ENCODE measurements at places on chromosomes 4 and X. TPM values are rescaled to one million over a fixed set of nuclear protein-coding genes. Genes with fewer than 3 reads are reported as not detected.
A peak's percentile ranks its signal among the peaks of the same experiment; 100 is the strongest.

DNA sequence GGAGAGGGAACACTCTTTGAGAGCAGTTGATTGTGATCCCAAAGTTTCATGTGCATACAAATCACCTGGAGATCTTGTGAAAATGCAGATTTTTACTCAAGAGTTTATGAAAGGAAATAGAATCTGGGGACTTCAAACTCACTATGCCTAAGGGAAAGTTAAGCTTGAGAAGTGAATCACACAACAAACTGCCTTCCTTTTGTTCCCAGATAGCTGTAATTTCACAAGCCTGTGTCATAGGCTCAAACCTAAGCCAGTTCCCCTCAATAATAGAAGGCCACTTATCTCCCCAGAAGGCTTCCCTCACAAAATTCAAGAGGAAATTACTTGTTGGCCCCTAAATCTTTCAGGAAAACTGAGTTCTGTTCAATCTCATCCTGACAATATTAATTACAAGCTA lies 132.8 kb upstream of the MAGEB16 start:
- H3K36me3 ChIP-seq = no peaks in the 10 kb centered on the region
- H3K27me3 ChIP-seq = no peaks in the 10 kb centered on the region
- no peak for DNase-seq
- H3K4me3 ChIP-seq = no peak overlapping the region
- no peak overlapping the region for H3K27ac ChIP-seq

Gene SLC6A14
- not detected for total RNA-seq

DNA sequence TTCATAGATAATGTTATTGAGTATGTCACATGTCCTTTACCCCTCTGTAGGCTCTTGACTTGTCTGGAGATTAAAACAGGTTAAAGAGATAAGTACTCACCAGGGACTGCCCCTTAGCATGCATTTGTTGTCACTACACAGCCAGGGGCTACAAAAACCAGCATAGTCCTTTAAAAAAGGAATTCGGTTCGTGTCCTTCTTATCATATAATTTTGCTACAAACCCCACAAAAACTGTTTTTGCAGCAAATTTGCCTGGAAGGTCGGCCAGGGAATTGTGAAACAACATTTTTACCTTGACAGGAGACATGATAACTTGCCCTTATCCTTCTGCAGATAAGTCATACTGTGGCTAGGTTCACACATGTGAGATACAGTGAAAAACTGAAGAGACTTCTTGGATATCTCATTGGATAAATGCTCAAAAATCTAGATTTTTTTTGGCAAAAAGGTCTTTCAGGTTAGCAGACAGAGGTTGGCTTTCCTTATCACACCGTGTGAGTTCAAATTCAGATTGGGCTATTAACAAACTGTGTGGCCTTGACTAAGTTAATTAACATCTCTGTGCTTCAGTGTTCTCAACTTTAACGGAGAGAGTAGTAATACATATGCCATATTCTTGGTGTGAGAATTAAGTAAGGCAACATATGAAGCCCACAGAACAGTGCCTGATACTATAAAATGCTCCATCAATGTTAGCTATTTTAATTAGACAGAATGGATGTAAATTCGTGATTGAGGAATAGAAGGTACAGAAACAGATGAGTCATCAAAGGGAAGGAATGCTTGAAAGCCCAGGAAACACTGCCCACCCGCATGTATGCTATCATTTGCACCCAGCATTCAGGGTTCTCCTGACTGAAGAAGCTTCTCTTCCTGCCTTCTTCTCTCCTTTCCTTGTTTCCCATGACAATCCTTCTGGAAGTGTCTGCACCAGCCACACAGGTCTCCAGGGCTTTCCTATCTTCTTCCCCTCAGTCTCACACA lies 30.0 kb downstream of the FAM9C start:
- H3K36me3 ChIP-seq = peaks cover 1% of the 10 kb centered on the region
- H3K4me3 ChIP-seq = no peak overlapping the region
- DNase-seq = no peak
- H3K27me3 ChIP-seq = no peaks in the 10 kb centered on the region

GRCh38 chr4:7196288-7196651 lies 3.9 kb downstream of the SORCS2 start:
- H3K27me3 ChIP-seq = peaks cover 39% of the 10 kb centered on the region
- no peaks in the 10 kb centered on the region for H3K36me3 ChIP-seq
- H3K4me3 ChIP-seq = no peak overlapping the region
- no peak overlapping the region for H3K27ac ChIP-seq
- no peak for DNase-seq
- no peaks in the 10 kb centered on the region for H3K4me1 ChIP-seq

- peaks cover 13% of the 10 kb centered on the region for H3K27me3 ChIP-seq
- H3K36me3 ChIP-seq = peaks cover 24% of the 10 kb centered on the region
- no peak overlapping the region for H3K4me3 ChIP-seq
- no peak for DNase-seq
These were observed 28.1 kb upstream of the ZCCHC4 start for GRCh38 chr4:25284466-25284865.

Gene HS3ST1
- total RNA-seq = 0.04 TPM

Gene FAM9B
- not detected for total RNA-seq

- no peak overlapping the region for H3K27ac ChIP-seq
- H3K4me3 ChIP-seq = no peak overlapping the region
- no peaks in the 10 kb centered on the region for H3K36me3 ChIP-seq
- no peaks in the 10 kb centered on the region for H3K4me1 ChIP-seq
- DNase-seq = no peak
- no peaks in the 10 kb centered on the region for H3K27me3 ChIP-seq
These were observed 170.9 kb downstream of the IL15 start for GRCh38 chr4:141807103-141807891.

- H3K4me3 ChIP-seq = no peak overlapping the region
- DNase-seq = no peak
- H3K36me3 ChIP-seq = peaks cover 7% of the 10 kb centered on the region
- peak overlapping the region; percentile 44 for H3K27ac ChIP-seq
- H3K27me3 ChIP-seq = no peaks in the 10 kb centered on the region
- peaks cover 13% of the 10 kb centered on the region for H3K4me1 ChIP-seq
These were observed 15.8 kb upstream of the CLTRN start for GRCh38 chrX:15680401-15680800.

- H3K27ac ChIP-seq = no peak overlapping the region
- H3K4me1 ChIP-seq = no peaks in the 10 kb centered on the region
- H3K36me3 ChIP-seq = no peaks in the 10 kb centered on the region
- no peaks in the 10 kb centered on the region for H3K27me3 ChIP-seq
- DNase-seq = no peak
- no peak overlapping the region for H3K4me3 ChIP-seq
These were observed 435.6 kb downstream of the TLL1 start for GRCh38 chr4:166308647-166309046.

Gene PASD1
- total RNA-seq = not detected

GRCh38 chr4:170231377-170231776 lies 141.6 kb upstream of the AADAT start:
- DNase-seq = no peak
- no peaks in the 10 kb centered on the region for H3K27me3 ChIP-seq
- H3K4me3 ChIP-seq = no peak overlapping the region
- no peak overlapping the region for H3K27ac ChIP-seq
- H3K4me1 ChIP-seq = no peaks in the 10 kb centered on the region

DNA sequence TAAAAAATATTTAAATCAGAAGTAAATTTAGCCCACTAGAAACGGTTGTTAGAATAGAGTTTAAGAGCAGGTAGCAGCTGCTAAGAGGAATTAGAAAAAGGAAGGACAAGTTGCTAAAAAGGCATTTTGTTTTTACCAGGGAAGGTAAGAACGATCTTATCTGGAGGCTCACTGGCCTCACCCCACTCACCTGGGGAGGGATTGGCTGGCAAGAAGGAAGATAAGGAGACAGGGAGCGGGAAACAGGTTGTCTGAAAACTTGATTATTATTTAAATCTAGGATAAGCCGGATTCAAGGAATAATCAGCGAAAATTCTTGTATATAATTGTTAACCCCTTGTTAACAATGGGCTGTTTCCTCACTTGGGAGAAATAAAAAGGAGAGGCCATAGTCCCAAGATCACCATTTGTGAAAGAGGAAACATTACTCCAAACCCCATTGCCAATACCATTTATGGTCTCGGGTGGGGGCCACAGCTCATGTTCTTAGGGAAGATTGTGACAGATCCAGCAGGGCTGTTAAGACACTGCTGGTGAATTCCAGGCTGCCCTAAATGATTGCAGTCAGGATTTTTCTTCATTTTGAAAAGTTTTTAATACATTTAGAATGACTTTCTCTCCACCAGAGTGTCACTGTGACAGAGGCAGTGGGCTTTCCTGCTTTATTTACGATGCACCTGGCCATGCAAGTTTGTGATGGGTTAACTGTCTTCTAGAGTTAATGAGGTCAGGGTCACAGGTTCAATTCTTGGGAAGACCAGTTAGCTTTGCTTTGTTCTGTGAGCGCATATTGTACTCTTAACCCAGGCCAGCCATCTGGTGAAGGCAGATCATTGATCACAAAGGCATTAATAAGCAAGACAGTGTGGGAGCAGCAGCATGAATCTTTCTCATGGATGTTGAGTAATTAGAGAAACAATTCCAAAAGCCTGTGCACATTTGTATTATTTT lies 106.6 kb downstream of the CEP135 start:
- no peak for DNase-seq
- H3K27me3 ChIP-seq = peaks cover 45% of the 10 kb centered on the region
- H3K4me1 ChIP-seq = peaks cover 3% of the 10 kb centered on the region
- no peak overlapping the region for H3K4me3 ChIP-seq
- no peaks in the 10 kb centered on the region for H3K36me3 ChIP-seq

Gene TSPAN7
- total RNA-seq = 0.28 TPM

Gene CPLX1
- total RNA-seq = not detected

DNA sequence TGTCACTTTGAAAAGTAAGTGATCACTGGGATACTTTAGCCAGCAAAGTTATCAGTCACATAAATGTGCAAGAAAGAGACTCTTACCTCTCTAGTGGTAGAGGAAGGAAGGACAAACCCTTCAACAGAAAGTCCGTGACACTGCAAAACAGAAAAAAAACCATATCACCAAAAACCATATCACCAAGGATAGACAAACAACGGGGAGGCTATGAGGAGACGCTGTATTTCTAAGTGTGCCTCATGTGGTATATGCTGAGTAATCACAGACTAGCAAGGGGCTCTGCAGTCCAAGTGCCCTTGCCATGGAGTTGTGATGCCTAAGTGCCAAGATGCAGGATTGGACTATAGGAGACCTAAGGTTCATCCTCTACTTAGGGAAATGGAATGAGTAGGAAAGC lies 11.5 kb upstream of the HDAC8 start:
- H3K4me3 ChIP-seq = no peak overlapping the region
- no peaks in the 10 kb centered on the region for H3K4me1 ChIP-seq
- H3K27me3 ChIP-seq = no peaks in the 10 kb centered on the region
- DNase-seq = no peak
- H3K27ac ChIP-seq = no peak overlapping the region

DNA sequence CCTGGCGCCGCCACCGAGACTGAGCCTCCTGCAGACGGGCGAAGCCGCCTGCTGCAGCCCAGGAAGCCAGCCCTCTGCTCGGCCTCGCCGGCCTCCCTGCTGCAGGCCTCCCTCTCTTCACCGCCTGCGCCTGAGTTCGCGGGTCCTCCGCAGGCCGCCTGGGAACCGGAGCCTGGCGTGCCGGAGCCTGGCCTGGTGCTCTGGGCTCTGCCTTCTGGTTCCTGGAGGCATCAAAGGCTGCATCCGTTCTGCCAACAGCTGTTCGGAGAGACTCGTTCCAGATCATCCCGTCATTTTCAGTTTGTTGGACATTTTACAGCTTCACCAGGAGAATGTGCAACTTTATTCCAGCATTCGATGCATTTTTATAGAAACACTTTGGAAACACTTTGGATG lies 178.0 kb downstream of the DCLK2 start:
- DNase-seq = no peak
- H3K4me1 ChIP-seq = no peaks in the 10 kb centered on the region
- H3K4me3 ChIP-seq = no peak overlapping the region
- no peaks in the 10 kb centered on the region for H3K36me3 ChIP-seq
- H3K27ac ChIP-seq = no peak overlapping the region

GRCh38 chr4:182425302-182425701 lies 182.1 kb downstream of the TENM3 start:
- no peaks in the 10 kb centered on the region for H3K4me1 ChIP-seq
- H3K4me3 ChIP-seq = no peak overlapping the region
- H3K27me3 ChIP-seq = peaks cover 6% of the 10 kb centered on the region
- no peak for DNase-seq
- H3K36me3 ChIP-seq = no peaks in the 10 kb centered on the region

Gene ARX
- total RNA-seq = not detected

Gene ADAMTS3
- not detected for total RNA-seq

Gene TRMT10A
- 8.5 TPM for total RNA-seq

All from activated naive CD8-positive, alpha-beta T cell treated with anti-CD3 and anti-CD28 coated beads for 36 hours (primary cell).